Activated T-helper 17 cell treated with anti-CD3 and anti-CD28 coated beads, Interleukin-2, amount 50 U/mL, for 72 hours (primary cell): ENCODE measurements at places on chromosomes 12 and 14.
A peak's percentile ranks its signal among the peaks of the same experiment; 100 is the strongest.

DNA sequence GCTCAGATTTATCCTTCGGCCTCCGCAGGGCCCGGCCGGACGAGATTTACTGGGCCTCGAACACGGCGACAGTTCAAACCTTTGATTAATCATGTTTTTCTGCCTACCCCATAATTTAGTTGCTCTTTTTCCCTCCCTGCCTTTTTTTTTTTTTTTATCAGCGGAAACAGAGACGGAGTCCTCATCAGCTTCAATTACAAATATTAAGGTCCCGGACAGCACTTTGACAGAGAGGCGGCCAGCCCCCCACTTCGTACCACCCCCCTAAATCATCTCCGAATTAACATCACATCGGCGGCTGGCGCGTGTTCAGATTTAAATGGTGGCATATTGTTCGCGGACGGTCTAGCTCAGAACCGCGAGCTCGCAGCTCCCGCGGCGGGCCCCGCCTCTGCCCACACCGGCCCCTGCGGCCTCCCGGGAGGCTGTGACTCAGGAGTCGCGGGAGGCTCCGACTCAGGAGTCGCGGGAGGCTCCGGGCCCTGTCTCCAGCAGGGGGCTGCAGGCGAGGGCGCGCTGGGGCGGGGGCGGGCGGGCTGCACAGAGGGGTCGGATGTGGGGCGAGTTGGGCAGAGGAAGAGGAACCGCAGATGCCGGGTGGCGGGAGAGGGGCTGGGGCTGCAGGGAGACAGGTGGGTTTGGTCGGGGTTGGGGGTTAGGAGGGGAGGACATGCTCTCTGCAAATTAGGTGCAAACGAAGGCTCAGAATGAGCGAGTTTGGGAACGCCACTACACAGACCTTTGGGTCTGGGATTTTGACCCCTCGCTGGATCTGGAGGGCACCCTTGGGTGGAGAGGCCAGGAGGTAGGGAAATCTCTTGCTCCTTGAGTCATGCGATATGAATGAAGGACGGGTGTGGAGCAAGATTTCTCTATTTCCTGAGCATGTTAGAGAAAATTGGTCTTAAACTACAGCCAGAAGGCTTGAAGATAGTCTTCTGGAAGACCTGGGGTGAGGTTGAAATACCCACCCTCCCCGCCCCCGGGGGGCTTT lies 19.6 kb upstream of the ATP5MC2 start:
- peak overlapping the region; percentile 69 for H3K4me3 ChIP-seq
- peaks cover 16% of the 10 kb centered on the region for H3K4me1 ChIP-seq
- H3K36me3 ChIP-seq: peaks cover 5% of the 10 kb centered on the region
- peaks cover 63% of the 10 kb centered on the region for H3K27me3 ChIP-seq
- ATAC-seq: peak; percentile 80

DNA sequence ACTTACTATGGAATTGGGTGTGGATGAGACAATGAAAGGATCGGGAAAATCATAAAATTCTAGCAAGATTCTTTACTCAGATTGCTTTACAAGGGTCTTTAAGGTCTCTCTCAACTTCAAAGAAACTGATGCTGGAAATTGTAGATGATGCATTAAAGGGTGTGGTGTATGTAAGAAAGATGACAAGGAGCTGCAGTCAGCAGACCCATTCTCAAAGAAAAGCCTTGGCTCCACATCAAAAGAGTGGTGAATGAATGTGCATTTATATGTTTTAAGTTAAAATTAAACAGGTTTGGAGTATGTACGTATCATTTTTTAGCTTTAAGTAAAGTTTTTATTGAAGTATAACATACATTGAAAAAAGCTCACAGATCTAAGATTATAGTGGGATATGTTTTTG lies 194.5 kb downstream of the C12orf75 start:
- no peak overlapping the region for H3K27ac ChIP-seq
- ATAC-seq: no peak
- no peaks in the 10 kb centered on the region for H3K36me3 ChIP-seq
- no peaks in the 10 kb centered on the region for H3K4me1 ChIP-seq
- peaks cover 10% of the 10 kb centered on the region for H3K27me3 ChIP-seq
- H3K4me3 ChIP-seq: no peak overlapping the region

DNA sequence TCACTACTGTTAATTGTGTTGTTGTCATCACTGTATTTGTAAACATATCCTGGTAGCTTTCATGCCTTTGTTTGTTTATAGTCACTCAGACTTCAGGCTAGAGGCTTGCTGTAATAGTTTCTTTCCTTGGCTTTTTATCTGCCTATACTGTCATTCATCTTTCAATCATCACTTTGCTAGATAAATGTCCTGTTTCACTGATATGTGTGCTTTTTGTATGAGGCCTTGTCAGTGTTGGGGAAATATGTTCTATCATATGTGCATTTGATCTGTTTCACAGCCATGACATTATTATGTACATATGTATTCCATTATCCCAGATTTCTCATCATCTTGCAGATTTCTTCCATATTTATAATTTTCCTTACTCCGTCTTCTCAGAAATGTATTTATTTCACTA lies 558.9 kb upstream of the LRFN5 start:
- ATAC-seq: no peak
- no peaks in the 10 kb centered on the region for H3K4me1 ChIP-seq
- no peak overlapping the region for H3K4me3 ChIP-seq
- H3K27ac ChIP-seq: no peak overlapping the region
- no peaks in the 10 kb centered on the region for H3K27me3 ChIP-seq
- no peaks in the 10 kb centered on the region for H3K36me3 ChIP-seq

GRCh38 chr12:57086493-57087009 lies 2.4 kb upstream of the NAB2 start:
- H3K4me1 ChIP-seq: peaks cover 16% of the 10 kb centered on the region
- H3K36me3 ChIP-seq: peaks cover 46% of the 10 kb centered on the region
- no peaks in the 10 kb centered on the region for H3K27me3 ChIP-seq
- peak overlapping the region; percentile 97 for H3K4me3 ChIP-seq
- peak overlapping the region; percentile 87 for H3K27ac ChIP-seq

DNA sequence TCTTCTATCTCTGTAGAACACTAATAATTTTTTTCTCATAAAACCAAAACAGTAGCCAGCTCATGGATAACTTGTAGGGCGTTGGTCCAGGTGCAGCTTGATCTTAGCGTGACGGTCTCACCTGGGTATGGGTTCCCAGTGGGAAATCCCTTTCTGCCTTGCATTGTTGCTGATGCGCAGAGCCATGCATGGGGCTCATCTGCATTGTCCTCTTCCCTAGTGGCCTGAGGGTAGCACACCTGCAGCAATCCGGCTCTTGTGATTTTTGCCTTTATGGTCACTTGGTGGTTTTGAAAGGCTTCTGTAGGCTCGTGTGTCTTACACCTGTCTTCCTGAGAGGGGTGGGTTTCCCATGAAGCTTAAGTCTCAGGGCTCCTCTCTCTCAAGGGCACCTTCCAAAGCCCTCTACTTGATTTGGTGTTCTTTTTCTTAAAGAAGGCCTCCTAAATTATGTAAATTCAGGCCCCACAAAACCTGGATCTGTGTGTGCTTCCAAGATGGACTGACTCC lies 130.6 kb downstream of the PRKCH start:
- H3K27me3 ChIP-seq: no peaks in the 10 kb centered on the region
- H3K27ac ChIP-seq: peak overlapping the region; percentile 89
- peaks cover 100% of the 10 kb centered on the region for H3K36me3 ChIP-seq
- no peak for ATAC-seq
- peak overlapping the region; percentile 89 for H3K4me3 ChIP-seq
- peaks cover 83% of the 10 kb centered on the region for H3K4me1 ChIP-seq

DNA sequence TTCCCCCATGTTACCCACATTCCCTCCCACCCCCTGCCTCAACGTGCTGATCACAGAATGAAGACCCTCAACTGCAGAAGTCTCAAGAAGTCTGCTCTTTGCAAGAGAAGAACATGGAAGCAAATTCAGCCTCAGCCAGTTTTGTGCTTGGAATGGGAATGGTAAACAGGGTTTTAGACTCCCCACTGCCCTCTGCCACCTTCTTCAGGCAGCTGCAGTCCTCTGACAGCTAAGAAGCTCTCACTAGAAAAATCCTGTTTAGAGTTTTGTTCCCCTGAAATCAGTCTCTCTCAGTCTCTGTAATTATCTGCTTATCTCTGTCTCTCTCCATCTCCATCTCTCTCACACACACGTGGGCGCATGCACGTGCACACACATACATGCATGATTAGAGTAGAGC lies 85.4 kb downstream of the CRACR2A start:
- no peak overlapping the region for H3K27ac ChIP-seq
- no peaks in the 10 kb centered on the region for H3K27me3 ChIP-seq
- ATAC-seq: no peak
- H3K4me1 ChIP-seq: peaks cover 4% of the 10 kb centered on the region
- H3K4me3 ChIP-seq: no peak overlapping the region

- H3K4me1 ChIP-seq: no peaks in the 10 kb centered on the region
- no peaks in the 10 kb centered on the region for H3K36me3 ChIP-seq
- H3K4me3 ChIP-seq: no peak overlapping the region
- ATAC-seq: no peak
Observed at GRCh38 chr12:20696181-20696905, 1.2 kb downstream of the SLCO1C1 start.

GRCh38 chr14:65045006-65045405 lies 57.3 kb downstream of the MAX start:
- H3K36me3 ChIP-seq: peaks cover 78% of the 10 kb centered on the region
- no peaks in the 10 kb centered on the region for H3K27me3 ChIP-seq
- no peak overlapping the region for H3K27ac ChIP-seq
- ATAC-seq: no peak

DNA sequence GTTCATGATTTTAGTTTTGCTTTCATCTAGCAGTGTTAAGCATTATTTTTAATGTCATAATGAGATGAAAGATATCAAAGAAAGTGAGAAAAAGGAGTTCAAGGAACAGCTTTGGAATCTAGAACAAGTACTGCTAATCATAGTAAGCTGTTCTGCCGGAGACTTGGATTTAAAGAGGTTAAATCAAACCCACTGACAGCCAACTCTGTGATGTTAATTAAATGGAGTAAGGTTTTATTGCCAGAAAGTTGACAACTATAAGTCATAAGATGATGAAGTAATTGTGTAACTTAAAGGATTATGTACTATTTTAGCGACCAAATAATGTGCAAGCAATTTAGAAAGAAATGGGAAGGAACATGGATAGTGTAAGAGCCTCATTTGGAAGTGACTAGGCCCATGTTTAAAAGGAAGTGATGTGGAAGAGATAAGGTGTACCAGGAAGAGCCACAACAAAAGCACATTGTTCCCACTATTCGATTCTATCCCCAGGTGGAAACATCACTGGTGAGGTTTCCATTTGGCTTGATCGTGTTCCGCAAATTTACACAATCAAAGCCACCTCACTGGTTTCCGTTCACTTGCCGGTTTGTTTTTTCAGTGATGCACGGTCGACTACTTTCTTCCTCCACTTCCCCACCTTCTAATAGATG lies 388.5 kb downstream of the PAWR start:
- no peak for ATAC-seq
- H3K27ac ChIP-seq: no peak overlapping the region
- no peaks in the 10 kb centered on the region for H3K4me1 ChIP-seq
- no peaks in the 10 kb centered on the region for H3K36me3 ChIP-seq
- no peaks in the 10 kb centered on the region for H3K27me3 ChIP-seq

DNA sequence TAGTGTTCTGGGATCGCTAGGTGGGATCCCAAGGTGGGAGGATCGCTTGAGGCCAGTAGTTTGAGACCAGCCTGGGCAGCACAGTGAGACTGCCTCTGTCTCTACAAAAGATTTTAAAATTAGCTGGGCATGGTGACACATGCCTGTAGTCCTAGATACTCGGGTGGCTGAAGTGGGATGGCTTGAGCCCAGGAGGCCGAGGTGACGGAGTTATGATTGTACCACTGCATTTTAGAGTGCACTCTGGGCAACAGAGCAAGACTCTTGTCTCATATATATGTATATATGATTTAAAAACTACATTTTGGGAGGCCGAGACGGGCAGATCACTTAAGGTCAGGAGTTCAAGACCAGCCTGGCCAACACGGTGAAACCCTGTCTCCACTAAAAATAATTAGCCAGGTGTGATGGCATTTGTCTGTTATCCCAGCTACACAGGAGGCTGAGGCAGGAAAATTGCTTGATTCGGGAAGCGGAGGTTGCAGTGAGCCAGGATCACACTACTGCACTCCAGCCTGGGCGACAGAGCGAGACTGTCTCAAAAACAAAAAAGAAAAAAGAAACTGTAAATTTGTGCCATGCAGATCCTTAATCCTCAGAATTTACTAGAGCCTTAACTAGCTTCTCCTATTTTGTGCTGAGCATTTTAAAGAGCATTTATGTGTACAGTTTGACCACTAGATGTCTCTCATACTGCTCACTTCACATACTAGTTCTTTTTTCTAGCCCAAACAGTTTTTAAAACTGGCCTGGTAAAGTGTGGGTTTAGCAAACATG lies 114.8 kb downstream of the MON2 start:
- H3K27ac ChIP-seq: no peak overlapping the region
- peaks cover 46% of the 10 kb centered on the region for H3K36me3 ChIP-seq
- H3K4me1 ChIP-seq: no peaks in the 10 kb centered on the region
- ATAC-seq: peak; percentile 47
- no peaks in the 10 kb centered on the region for H3K27me3 ChIP-seq

GRCh38 chr14:33254861-33255395 lies 316.2 kb downstream of the NPAS3 start:
- ATAC-seq: no peak
- no peak overlapping the region for H3K4me3 ChIP-seq
- H3K4me1 ChIP-seq: no peaks in the 10 kb centered on the region
- no peaks in the 10 kb centered on the region for H3K36me3 ChIP-seq
- no peaks in the 10 kb centered on the region for H3K27me3 ChIP-seq
- no peak overlapping the region for H3K27ac ChIP-seq

GRCh38 chr12:130116791-130117190 lies 45.5 kb upstream of the FZD10 start:
- no peaks in the 10 kb centered on the region for H3K4me1 ChIP-seq
- no peak overlapping the region for H3K27ac ChIP-seq
- no peak for ATAC-seq
- no peak overlapping the region for H3K4me3 ChIP-seq
- H3K36me3 ChIP-seq: no peaks in the 10 kb centered on the region

GRCh38 chr14:29821242-29821641 lies 106.4 kb downstream of the PRKD1 start:
- H3K4me3 ChIP-seq: no peak overlapping the region
- H3K27ac ChIP-seq: no peak overlapping the region
- H3K27me3 ChIP-seq: no peaks in the 10 kb centered on the region

DNA sequence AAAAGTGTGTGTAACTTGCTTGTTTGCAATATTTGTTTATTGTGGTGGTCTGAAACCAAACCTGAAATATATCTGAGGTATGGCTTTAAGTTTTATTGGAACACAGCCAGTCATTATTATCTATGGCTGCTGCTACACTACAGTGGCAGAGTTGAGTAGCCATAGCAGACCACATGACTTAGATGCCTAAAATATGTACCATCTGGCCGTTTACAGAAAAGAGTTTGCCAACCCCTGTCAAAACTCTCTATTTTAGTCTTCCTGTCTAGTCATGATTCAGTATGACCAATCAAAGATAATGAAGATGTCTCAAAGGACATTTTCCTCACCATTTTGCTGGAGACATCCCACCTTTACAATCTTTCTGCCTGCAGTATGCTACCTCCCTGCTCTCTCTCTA lies 242.3 kb downstream of the ANO6 start:
- H3K4me3 ChIP-seq: no peak overlapping the region
- peaks cover 10% of the 10 kb centered on the region for H3K27me3 ChIP-seq
- no peak for ATAC-seq
- no peaks in the 10 kb centered on the region for H3K4me1 ChIP-seq
- H3K27ac ChIP-seq: no peak overlapping the region

DNA sequence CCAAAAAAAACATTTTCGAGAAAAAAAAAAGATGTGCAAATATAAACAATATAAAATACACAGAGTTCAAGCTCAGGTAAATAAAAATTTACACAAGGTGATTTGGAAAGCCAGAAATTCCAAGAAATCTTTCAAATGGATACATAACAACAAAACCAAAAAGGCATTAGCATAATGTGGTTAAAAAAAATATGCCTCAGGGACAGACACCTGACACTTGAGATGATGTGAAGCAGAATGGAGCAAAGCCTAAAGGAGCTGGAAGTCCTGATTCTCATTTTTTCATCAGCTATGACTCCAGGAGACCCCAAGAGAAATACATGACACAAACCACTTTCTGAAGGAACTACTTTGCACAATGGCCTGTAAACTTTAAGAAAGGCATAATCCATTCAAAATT lies 98.6 kb downstream of the PPP2R5E start:
- no peak overlapping the region for H3K27ac ChIP-seq
- no peaks in the 10 kb centered on the region for H3K27me3 ChIP-seq
- no peak for ATAC-seq
